ENCODE measurements at places on chromosomes 7 and 10.

- DNase-seq = no peak
Observed at GRCh38 chr7:50615519-50616080, 50.4 kb upstream of the DDC start.

DNA sequence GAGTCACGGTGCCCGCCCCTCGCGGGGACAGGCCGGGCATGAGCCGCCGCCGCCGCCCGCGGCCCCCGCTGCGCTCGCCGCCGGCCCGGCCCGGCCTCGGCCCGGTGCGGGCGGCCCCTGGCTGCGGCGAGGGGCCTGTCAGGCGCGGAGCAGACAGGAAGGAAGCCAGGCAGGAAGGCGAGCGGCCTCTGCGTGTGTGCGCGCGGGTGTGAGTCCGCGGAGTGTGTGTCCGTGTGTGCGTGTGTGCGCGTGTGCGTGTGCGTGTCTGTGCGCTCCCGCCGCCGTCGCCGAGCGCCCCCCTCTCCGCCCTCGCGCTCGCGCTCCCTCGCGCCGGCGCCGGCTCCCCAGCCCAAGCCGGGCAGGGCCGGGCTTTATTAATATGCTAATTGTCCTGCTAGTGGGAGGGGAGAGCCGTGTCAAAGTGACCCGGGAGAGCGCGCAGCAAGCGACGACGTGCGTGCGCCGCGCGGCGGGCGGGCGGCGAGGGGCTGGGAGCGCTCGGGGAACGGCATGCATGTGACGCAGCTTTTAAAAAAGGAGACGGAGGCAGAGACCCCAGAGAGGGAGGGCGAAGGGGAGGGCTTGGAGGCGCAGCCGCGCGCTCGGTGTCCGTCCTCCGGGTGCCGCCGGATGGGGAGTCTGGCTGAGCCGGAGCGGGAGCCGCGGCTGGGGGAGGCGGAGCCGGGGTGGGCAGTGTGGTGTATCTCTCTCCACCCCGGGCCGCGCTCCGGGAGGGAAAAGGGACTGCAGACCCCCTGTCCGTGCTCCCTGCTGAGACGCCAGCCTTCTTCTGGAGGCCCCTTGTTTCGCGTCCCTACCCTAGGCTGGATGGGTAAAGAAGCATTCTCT, at the start of gene LDB1:
LDB1 (minus strand) TSS at position 227 of the 849 bp plus-strand sequence. CDS start 258 bp downstream, outside the sequence.
- DNase-seq = peak; percentile 79

- DNase-seq = no peak
Observed at GRCh38 chr10:44044549-44044948, 340.3 kb downstream of the CXCL12 start.

DNA sequence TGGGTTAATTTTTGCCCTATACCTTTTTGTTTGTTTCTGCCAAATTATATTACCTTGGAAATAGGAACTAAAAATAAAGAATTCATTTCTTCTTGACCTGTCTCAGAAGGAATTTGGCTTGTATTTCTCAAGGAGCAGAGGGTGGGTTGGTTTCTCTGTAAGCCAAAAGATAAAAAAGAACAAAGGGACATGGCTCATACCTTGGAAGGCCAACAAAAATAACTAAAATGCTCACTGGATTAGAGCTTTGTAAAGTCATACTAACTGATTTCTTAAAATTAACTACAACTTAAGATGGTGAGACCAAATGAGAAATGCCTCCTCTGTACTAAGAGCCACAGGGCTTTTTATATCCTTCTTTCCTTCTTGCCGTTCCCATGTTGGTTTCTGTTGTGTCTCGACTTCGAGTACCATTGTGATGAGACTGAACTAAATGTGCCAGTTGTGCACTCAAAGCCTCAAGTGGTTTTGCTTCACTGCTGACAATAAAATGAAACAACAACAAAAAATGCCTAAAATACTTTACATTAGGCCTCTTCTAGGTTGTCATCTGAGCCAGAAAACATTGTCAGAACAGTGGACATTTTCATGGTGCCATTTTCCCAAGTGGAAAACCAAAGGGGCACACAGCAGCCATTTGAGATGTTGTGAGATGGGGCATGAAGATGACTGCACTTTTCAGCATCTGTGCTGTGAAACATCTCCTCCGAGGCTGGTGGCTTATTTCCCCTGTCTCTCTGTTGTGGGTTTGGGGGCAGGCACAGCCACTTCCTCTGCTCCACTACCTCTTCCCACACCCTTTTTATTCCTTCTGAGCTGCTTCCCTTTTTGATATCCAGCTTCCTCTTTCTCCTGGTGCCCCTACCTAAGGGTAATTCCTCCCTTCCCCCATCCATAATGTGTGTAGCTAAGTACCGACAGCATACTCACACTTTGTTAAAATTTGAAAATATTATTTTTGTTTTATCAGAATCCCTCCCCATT, 51.8 kb upstream of the AGR3 start:
- no peak for DNase-seq

GRCh38 chr7:156459067-156459466, 181.5 kb upstream of the RNF32 start:
- no peak for DNase-seq

- no peak for DNase-seq
Observed at GRCh38 chr7:143360788-143361551, 1.5 kb downstream of the FAM131B start.

DNA sequence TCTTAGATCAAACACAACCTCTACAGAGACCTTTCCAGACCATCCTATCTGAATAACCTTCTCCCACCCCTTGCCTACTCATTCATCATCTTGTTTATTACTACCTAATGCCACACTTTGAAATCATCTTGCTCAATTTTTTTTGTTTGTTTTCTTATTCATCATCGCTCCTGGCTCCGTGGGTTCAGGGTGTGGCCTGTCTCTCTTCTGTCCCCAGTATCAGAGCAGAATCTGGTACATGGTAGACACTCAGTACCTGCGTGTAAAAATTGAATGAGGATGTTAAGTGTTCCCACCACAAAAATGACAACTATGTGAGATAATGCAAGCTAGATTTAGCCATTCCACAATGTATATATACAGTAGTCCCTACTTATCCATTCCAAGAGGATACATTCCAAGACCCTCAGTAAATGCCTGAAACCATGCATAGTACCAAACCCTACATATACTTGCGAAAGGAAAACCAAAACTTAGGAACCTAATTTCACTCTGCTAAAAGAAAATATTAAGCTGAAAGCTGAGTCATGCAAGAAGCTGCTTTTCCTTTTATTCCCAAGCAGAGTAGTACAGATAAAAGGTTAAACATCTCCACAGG, 72.1 kb upstream of the SEC61G start:
- DNase-seq = no peak

- DNase-seq = no peak
Observed at GRCh38 chr7:157389951-157390730, 53.3 kb downstream of the DNAJB6 start.

DNA sequence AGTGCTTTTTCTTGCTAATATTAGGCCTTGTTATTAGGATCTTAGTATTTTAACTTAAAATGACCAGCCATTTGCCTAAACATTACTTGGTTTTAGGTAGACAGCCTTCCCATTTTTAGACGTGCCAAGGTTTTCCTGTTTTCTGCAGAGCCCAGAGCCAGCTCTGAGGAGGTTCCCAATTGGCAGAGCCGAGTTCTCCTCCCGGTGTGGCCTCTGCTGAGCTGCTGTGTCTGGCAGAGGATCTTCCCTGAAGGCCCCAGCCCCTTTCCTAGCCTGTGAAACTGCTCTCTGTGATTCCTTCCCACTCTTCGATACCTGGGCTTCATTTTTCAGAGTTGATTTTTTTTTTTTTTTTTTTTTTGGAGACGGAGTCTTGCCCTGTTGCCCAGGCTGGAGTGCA, 91.4 kb downstream of the EEPD1 start:
- DNase-seq = no peak

DNA sequence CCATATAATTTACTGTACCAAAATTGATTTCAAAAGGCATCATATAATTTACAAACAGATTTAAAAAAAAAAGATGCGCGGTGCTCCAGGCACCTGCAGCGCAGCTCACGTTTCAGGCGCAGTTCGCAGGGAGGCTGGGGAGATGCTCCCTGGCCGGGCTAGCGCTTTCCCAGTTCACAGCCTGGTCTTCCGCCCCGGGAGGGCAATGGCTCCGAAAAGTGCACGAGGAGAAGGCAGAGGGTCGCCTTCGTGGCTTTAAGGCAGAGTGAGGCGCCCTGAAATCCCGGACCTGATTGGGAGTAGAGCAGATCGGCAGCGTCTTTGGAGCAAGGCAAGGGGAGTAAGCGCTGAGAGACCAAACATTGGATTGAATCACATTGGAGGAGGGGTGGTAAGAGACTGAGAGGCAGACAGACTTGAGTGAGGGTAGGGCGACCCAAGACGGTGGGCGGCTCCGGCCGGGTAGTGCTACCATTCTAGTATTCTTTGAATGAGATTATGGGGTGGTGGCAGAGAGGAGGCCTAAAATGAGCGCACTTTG, 1.5 kb downstream of the NEUROG3 start:
- no peak for DNase-seq

GRCh38 chr10:12027539-12027938, 15.1 kb downstream of the UPF2 start:
- DNase-seq = no peak

DNA sequence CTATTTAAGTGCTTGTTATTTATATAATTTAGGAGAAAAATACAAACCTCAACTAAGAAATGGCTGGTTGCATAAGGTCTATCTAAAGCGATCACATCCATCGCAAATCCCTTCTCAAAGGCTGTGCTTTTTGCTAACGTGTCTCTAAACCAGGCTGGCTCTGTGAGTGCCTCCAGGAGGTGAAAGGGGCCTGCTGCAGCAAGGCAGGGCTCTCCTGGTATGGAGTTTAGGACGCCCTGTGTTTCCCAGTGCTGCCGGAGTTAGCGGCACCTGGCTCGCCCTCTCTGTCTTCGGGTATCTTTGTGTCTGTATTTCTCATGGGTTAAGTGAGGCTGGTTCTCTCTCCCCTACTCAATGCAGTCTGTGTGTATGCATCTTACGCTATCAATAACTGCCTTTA, 68.4 kb upstream of the ATP6V0A4 start:
- DNase-seq = no peak

- no peak for DNase-seq
Observed at GRCh38 chr7:22292531-22292930, 64.4 kb downstream of the RAPGEF5 start.

GRCh38 chr7:35025369-35025870, 11.9 kb downstream of the DPY19L1 start:
- DNase-seq = no peak

GRCh38 chr10:78756604-78757343, 312.0 kb upstream of the ZMIZ1 start:
- DNase-seq = no peak

GRCh38 chr7:44134943-44135628, 6.0 kb downstream of the MYL7 start:
- DNase-seq = no peak

GRCh38 chr7:146486519-146486918, 369.9 kb downstream of the CNTNAP2 start:
- DNase-seq = no peak

DNA sequence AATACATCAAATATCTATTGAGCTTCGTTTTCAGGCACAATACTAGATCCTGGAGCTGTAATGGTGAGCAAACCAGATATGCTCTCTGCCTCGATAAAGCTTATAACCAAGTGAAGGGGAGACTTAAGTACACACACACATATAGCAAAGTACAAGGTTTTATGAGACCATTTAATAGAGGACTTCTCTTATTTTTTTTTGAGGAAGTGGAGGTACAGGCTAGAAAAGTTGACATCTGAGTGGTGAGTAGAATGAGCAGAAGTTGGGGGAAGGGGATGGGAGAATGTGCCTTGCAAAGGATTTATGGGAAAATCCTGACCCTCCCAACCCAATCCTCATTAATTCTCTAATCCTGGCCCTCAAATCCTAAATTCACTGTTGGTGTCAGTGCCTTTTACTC, 7.7 kb downstream of the CCDC136 start:
- DNase-seq = no peak

GRCh38 chr7:130494431-130494858, 2.6 kb downstream of the MEST start:
- DNase-seq = no peak

DNA sequence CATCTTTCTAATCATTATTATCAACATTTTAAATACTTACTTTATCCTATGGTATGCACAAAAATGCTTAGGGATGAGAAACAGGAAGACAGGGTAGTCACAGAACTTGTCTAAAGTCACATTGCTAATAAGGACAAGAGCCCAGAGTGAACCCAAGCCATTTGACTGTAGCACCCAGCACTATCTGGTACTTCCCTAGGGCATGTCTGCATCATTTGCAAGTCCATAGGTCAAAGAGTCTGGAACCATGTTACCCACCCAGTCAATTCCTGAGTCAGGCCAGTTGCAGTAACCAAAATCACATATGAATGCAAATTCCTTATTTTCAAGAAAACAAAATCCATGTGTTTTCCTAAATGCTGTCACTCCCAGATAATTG, 19.1 kb downstream of the ASAH2 start:
- DNase-seq = no peak

GRCh38 chr7:68371985-68372384, 1226.3 kb upstream of the AUTS2 start:
- DNase-seq = no peak

DNA sequence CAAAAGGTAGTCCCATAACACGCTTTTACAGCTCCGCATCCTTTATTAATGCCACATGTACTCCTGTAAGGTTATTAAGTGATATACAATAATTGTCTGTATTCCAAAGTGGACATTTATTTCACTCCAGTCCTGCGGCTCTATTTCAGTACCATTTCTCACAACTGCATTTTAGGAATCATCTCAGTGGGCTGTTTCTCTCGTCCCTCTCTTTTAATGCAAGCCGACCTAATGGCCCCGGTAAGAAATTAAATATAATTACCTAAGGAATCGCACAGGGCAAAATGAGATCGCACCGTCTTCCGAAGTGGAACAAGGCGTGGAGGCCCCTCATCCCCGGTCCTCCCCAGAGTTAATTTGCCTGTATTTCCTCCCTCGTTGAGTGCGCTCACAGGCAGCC, 216.5 kb downstream of the RAB11FIP2 start:
- no peak for DNase-seq

GRCh38 chr10:79482304-79482703, 30.0 kb upstream of the EIF5AL1 start:
- no peak for DNase-seq

GRCh38 chr7:106083717-106084116, 28.4 kb downstream of the SYPL1 start:
- no peak for DNase-seq

DNA sequence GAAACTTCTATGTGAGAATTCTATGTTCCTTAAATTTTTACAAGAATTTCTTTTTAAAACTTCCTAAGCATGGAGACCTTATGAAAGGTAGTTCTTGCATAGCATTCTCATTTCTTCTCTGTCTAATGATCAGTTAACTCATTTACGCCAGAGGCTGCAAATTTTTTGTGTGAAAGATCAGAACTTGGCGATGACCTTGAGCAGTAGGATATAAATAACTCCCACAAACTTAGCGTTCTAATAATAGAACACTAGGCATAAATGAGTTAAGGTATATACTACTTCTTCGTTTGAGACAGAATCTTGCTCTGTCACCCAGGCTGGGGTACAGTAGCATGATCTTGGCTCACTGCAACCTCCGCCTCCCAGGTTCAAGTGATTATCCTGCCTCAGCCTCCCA, 13.7 kb downstream of the PILRA start:
- no peak for DNase-seq
